PC-9 (cell line): ENCODE measurements at places on chromosomes 3 and 15. TPM values are rescaled to one million over a fixed set of nuclear protein-coding genes. Genes with fewer than 3 reads are reported as not detected.

- DNase-seq, result no peak
- H3K4me1 ChIP-seq, result no peaks in the 10 kb centered on the region
- peaks cover 61% of the 10 kb centered on the region for H3K27me3 ChIP-seq
These were observed 166.1 kb upstream of the LINGO1 start for GRCh38 chr15:77798847-77799246.

- no peaks in the 10 kb centered on the region for H3K27me3 ChIP-seq
- H3K36me3 ChIP-seq, result peaks cover 5% of the 10 kb centered on the region
- H3K27ac ChIP-seq, result no peak overlapping the region
- no peak for DNase-seq
- no peak overlapping the region for H3K4me3 ChIP-seq
These were observed 27.0 kb upstream of the VILL start for GRCh38 chr3:37963635-37964034.

KBTBD13 gene
- total RNA-seq, result not detected in 2 replicates

FAM107A gene
- not detected in 2 replicates for total RNA-seq

SYNPR gene
- not detected in 2 replicates for total RNA-seq
